Stimulated activated CD4-positive, alpha-beta T cell treated with anti-CD3 and anti-CD28 coated beads, Interleukin-1b, Interleukin-23, amount 100 ng/mL, for 1 hour (primary cell): ENCODE measurements at places on chromosomes 12 and 14.

DNA sequence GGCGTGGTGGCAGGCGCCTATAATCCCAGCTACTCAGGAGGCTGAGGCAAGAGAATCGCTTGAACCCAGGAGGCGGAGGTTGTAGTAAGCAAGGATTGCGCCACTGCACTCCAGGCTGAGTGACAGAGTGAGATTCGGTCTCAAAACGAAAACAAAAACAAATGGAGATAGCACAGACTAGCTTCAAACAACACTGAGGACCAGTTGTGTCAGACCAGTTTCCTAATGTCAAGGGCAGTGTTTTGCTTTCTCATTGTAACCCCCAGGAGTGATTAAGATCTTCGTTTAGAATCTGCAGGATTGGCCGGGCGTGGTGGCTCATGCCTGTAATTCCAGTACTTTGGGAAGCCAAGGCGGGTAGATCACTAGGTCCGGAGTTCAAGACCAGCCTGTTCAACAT, 18.5 kb downstream of the RPGRIP1 start:
- no peak for DNase-seq

DNA sequence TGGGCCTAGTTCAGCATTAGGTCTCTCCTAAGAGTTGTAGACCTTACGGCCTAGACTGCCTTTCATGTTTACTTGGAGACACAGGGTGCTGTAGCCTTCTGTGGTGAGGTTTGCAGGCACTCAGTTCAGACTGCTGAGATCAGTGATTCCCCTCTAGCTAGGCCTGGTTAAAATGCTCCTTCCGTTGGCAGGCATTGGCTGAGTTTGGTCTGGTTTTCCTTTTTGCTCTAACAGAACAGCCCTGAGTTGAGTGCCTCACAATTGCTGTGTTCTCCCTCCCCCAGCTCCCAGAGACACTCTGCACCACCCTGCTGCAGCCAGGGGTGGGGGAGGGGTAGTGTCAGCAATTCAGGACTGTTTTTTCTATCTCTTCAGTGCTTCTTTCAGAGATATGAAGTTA, 178.9 kb upstream of the DYRK2 start:
- DNase-seq: no peak

GRCh38 chr12:96050139-96050538, 14.8 kb upstream of the LTA4H start:
- DNase-seq: no peak

GRCh38 chr14:67574806-67575205, 25.3 kb downstream of the PIGH start:
- no peak for DNase-seq

- no peak for DNase-seq
These were observed 17.4 kb downstream of the KCNMB4 start for GRCh38 chr12:70383484-70383883.

- DNase-seq: no peak
These were observed 11.6 kb upstream of the KCNJ8 start for GRCh38 chr12:21786041-21786531.

DNA sequence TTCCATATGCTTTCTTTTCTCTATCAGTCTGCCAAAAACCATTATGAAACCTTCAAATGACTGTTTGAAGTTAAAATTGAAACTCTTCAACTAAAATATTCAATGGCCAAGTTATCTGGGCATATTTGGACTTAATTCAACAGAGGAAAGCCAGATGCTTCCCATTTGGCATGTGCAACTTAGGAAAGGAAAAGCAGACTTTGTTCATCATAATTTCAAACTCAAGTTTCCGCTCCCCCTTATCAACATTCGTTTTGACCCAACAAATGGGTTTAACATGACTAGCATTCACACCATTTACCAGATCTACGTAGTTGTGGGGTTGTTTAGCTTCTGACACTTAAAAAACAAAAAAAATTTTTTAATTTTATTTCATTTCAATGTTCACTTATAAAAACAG, 75.7 kb downstream of the PLEKHG7 start:
- no peak for DNase-seq

DNA sequence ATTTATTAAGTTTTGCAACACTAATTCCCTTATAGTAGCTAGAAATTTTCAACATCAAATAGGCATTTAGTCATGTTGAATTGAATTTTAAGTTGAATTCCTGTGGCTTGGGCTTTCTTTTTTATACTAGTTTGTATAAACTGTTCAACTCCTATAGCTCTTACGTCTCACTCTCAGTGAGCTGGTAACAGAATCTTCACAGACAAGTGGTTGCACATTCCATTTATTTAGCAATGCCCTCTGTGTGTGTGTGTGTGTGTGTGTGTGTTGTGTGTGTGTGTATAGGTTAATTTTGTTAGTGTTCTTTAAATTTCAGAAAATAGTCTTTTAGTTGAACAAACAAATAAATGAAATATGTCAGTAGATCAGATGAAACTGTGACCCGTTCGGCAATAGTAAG, 425.0 kb downstream of the NPAS3 start:
- DNase-seq: no peak

DNA sequence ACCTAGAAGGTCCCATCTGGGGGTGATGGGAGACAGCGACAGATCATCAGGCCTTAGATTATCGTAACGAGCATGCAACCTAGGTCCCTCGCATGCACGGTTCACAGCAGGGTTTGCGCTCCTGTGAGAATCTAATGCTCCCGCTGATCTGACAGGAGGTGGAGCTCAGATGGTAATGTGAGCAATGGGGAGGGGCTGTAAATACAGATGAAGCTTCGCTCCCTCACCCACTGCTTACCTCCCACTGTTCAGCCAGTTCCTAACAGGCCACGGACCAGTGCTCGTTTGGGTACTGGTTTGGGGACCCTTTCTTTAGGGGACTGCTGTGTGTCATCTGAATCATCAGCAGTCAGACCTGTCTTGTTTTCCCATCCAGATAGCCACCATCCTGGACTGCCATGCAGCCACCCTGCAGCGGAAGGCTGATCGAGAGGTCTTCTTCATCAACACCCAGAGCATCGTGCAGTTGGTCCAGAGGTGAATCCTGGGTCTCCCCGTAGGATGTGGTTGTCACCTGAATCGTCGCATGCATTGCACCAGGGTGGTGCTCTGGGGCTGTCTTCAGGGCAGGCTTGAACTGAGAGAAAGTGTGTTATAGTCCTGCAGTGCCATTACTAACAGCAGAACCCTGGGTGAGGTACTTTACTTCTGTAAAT, 96.2 kb downstream of the ACACB start:
- DNase-seq: no peak

- DNase-seq: no peak
These were observed 120.1 kb downstream of the LMNTD1 start for GRCh38 chr12:25433024-25433423.

GRCh38 chr14:59037086-59037485, 151.4 kb upstream of the DAAM1 start:
- DNase-seq: no peak

DNA sequence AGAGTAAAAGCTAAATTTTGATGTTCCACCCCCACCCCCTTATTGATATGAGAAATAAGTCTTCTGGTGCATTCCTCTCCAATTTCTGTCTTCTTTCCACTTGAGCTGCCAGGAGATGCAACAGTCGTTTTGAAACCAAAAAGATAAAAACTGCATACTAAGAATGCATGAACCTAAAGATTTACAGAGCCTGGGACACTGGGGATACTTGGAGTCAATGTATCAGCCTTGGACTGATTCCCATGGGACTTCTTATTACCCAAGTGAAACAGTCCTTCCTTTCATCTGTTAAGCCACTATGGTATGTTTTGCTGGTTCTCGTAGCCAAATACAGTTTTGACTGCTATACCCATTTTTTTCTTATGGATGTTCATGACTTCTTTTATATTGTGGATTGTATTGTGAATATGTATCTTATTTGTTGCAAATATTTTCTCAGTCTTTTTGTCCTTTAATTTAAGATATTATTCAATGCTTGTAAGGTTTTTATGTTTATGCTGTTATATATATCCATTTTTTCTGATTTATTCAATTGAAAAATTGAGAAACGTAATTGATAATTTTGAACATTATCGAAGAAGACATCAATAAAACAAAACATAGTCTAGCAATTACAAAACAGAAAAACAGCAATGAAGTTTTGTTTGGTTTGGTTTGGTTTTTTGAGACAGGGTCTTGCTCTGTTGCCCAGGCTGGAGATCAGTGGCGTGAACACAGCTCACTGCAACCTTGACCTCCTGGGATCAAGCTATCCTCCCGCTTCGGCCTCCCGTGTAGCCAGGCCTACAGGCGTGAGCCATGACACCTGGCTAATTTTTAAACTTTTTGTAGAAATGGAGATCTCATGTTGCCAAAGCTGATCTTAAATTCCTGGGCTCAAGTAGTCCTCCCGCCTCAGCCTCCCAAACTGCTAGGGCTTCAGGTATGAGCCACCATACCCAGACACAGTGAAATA, 85.4 kb upstream of the ETV6 start:
- DNase-seq: no peak

DNA sequence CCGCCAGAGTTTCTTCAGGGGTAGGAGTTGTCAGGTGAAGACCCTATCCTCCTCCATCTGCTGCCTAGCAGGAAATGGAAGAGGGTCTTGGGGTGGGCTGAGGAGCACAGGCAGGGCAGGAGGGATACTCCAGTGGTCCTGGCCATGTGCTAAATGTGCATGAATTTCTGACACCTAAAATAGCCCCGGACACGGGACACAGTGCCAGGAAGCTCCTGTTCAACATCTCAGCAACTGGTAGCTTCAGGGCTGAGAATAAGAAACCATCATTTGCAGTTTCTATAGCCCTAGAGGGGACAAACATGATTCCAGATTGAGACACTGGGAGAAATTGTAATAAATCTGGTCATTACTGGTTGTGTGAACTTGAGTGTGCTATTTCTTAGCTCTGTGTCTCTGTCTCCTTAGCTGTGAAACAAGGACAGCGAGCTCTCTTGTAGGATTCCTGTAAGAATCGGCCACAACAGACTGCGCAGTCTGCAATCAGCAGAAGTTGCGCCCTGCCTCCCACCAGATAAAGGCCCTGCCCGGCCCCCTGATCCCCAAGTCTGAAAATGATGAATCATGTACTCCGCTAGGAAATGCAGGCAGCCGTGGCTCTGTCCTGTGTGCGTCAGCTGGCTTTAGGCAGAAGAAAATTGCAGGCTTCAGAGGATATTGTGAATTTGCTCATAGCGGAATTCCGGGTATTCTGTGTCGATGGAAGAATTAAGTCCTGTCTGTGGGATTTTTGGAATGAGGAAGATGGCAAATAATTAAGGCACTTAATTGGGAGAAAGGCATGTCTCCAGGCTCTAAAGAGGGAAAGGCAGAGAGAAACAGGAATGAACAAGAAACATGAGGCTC, 35.2 kb upstream of the MEG3 start:
- no peak for DNase-seq

GRCh38 chr14:105532735-105533141, 6.4 kb downstream of the TMEM121 start:
- DNase-seq: no peak
